ENCODE measurements at places on chromosomes 7 and 10. TPM values are rescaled to one million over a fixed set of nuclear protein-coding genes. Genes with fewer than 3 reads are reported as not detected.

SGMS1 gene
- polyA plus RNA-seq: 55.8 TPM

GRCh38 chr10:25226775-25227682 is 52.2 kb downstream of the GPR158 start:
- peak; percentile 11 for DNase-seq

PGAM1 gene
- 175 TPM for polyA plus RNA-seq

DNA sequence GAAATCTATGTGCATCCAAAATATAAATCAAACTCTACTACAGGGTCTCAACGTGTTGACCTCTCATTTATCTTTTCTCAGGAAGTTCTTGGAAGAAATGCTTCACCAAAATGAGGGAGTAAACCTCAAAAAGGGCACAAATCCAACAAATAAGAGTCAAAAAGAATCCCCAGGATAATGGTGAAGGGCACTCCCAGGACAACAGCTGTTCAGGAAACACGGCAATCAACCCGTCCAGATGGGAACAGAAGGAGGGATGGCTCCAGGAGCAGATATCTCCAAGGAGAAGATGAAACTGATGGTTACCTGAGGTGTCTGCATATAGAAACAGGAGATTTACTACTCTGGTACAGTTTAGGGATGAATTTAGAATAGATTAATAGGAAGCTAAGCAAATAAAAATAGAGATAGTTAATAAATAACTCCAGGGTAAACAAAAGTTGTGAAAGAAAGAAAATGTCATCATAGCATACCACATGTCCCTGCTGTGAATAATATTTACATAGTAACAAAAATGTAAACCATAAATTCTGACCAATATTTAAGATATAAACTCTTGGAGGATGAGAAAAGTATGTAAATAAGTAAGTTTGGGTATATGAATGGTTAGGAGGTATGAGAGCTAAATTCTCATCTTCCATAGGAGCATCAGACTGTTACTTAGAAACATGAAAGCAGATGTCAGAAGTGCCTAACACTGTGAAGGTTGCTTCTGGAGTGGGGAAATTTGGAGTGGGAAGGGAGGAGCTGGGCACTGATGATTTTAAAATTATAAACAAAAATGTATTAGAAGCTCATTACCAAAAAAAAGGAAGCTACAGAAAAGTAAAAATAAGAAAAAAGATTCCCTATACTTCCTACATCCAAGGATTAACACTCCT is 237.5 kb upstream of the HPS1 start:
- DNase-seq: no peak

DNA sequence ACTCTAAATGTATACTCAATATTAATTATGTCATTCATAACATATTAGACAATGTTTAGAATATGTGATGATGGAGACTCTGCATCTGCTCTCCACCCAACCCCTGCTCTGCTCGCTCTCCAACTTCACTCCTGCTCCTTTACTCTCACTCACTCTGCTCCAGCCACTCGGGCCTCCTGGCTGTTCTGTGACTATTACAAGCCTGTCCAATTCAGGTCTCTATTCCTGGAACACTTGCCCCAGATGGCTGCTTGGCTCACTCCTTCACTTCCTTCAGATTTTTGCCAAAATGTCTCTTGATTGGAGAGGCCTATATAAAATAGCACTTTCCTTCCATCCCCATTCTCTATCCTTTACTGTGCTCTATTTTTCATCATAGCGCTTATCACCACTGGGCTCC is 84.8 kb downstream of the HBP1 start:
- no peak for DNase-seq

DNA sequence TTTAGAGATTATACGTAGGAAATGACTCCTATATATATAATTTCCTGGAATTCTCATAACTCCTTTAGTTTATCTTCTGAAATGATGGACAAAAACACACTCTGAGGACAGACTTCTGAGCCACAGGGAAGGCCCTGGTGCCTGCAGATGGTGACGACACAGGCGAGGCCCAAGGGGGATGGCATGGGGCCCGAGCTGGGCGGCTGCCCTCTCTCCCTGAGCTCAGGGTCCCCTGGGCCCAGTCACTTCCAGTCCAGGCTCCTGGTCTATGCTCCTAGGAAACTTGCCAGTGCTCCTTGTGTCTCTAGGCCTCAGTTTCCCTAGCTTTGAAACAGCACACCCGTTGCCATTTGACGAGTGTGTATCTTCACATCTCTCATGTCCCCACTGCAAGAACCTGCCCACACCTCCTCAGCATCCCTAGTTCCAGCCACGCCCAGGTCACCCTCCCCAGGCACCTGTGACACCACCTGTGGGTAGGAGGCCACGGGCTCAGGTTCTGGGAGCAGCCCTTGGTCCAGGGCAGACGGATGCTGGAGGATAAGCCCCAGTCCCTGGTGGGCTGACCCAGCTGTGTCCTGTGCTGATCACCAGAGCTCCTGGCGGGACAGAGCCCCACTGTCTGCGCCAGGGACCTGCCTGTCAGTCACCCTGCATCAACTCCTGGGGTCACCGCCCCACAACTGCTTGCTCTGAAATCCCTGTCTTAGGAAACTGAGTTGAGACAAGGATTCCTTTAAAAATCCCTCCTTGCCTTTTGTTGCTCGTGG is 23.4 kb upstream of the SHH start:
- no peak for DNase-seq

GRCh38 chr10:112899391-112900065 is 50.5 kb upstream of the TCF7L2 start:
- no peak for DNase-seq

- no peak for DNase-seq
These were observed 17.4 kb upstream of the HPS1 start for GRCh38 chr10:98463976-98464754.

CDK1 gene
- 69.8 TPM for polyA plus RNA-seq

DNA sequence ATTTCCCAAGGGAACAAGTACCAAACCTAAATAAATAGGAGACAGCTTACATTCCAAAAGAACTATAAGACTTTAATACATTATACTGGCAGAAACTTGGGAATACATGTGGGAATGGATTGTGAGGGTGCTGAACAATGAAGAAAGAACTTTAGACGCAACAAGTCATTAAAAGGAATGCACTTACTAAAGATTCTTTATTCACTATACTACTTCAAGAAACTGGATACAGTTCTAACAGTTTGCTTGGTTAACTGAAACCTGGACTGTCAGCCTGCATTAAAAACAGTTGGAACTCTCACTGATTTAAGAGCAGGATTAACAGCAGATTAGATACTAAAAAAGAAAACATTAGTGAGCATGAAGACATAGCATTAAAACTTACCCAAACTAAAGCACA is 12.0 kb downstream of the CACUL1 start:
- DNase-seq: no peak

CTTNBP2 gene
- polyA plus RNA-seq: 34.1 TPM

GRCh38 chr10:73898730-73899410 is 12.1 kb upstream of the PLAU start:
- DNase-seq: no peak

ZCCHC24 gene
- polyA plus RNA-seq: 25.8 TPM
